ENCODE measurements at places on chromosomes 6 and 20. TPM values are rescaled to one million over a fixed set of nuclear protein-coding genes. Genes with fewer than 3 reads are reported as not detected.
A peak's percentile ranks its signal among the peaks of the same experiment; 100 is the strongest.

The MAS1 gene
- not detected for total RNA-seq

DNA sequence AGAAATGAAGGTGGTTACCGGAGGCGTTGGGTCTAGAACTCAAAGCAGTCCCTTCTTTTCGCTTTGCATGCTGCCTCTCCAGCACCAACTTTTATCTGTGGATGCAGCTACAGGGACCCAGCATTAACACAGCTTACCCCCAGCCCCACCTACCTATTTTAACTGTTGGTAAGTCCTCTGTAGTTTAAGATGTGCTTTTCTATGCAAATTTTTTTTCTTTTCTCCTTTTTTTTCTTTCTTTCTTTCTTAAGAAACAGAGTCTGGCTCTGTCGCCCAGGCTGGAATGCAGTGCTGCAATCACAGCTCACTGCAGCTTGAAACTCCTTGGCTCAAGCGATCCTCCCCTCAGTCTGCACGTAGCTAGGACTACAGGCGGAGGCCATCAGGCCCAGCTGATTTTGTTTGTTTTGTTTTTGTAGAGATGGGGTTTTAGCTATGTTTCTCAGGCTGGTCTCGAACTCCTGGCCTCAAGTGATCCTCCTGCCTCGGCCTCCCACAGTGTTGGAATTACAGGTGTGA, 6.5 kb upstream of the USP45 start:
- peak; percentile 38 for DNase-seq

The WASF1 gene
- total RNA-seq = 14.2 TPM

- DNase-seq = no peak
Observed at GRCh38 chr6:157725836-157726235, 97.2 kb upstream of the SNX9 start.

GRCh38 chr20:37697314-37697713, 3.5 kb downstream of the CTNNBL1 start:
- no peak for DNase-seq

DNA sequence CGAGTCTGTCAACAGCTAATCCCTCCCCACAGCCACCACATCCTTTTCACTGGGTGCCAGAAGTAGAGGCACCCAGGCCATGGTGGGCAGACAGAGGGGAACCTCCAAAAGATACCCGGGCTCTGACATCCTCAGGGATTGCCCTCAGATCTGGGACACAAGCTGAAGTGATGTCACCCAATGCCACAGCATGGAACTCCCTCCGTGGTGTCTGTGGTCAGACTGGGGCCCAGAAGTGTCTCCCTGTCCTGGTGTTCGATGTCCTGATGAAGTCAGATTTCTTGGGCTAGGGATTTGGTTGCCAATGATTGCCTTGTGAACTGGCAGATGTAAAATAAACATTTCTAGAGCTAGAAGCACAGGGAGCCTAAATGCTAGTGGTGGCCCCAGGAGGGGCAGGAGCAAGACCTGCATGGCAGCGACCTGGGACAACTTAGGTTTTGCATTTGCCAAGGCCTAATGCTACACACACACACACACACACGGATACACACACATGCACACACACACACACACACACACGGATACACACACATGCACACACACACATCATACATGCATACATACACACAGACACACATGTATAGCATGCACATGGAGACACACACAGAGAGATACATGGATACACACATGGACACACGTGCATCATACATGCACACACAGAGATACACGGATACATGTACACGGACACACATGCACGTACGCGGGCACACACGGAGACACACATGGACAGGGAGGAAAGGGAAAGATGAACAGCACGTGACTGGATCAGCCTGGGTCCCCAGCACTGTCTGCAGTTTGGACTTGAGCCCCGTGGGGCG, 221.0 kb downstream of the NFATC2 start:
- DNase-seq = no peak

DNA sequence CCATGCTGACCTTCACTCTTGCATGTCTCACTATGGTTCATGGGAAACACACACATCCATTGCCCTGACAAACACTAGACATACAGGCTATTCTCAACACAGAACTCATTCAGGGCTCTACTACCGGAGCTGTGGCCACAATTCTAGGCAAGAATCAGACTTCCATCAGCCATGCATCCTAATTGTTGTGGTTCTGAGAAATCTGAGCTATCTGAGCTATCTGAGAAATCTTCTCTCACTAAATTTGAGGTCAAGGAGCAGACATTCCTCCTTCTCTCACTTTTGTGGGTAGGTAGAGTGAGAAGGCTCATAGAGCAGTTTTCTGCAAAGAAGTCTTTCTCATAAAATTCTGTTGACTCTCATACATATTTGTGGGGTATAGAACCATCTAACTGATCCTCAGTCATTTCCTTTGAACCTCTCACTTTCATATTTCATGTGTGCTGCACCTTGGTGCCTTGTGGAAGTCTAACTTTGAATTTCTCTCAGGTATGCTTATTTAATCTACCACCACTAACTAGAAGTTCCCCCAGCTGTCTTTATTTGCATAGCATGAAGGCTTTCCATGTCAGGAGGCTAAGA, 43.6 kb downstream of the ADGRF1 start:
- no peak for DNase-seq

GRCh38 chr6:156953479-156954146, 176.4 kb downstream of the ARID1B start:
- peak; percentile 92 for DNase-seq

The FAM50B gene
- not detected for total RNA-seq

DNA sequence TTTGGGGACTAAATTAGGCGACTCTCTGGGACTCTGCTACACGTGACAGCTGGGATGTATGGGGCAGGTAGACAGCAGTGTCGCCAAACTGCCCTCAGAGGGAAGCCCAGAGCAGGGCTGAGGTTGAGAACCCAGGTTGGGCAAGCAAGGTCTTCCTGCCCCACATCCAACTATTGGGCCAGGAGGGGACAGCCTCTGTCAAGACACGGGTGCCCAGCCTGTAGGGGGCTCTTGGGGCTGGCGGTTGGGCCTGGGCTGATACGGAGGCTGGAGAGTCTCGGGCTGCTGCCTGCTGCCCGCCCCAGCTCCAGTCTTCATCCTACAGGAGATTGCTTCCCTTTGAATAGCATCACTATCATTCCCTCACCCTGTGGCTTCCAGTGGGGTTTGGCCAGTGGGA, 33.3 kb downstream of the CPNE5 start:
- no peak for DNase-seq

The GNL1 gene
- 67.5 TPM for total RNA-seq

DNA sequence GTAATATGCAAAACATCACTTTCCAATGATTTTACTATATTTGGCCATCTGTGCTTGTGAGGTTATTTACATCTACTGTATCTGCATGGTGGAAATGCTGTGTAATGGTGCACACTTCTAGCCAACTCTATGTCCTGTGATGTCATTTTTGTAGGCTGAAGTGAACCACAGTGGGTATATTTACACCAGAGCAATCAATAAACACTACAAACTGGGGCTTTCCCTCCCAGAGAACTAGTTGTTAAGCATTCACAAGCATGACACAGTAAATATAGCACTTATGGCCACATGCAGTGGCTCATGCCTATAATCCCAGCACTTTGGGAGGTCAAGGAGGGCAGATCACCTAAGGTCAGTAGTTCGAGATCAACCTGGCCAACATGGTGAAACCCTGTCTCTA, 4.9 kb downstream of the SLC22A2 start:
- DNase-seq = no peak

Data from HT1080 (cell line).